Umbilical cord (tissue), 2 donors: ENCODE measurements at places on chromosomes 12 and 14.

DNA sequence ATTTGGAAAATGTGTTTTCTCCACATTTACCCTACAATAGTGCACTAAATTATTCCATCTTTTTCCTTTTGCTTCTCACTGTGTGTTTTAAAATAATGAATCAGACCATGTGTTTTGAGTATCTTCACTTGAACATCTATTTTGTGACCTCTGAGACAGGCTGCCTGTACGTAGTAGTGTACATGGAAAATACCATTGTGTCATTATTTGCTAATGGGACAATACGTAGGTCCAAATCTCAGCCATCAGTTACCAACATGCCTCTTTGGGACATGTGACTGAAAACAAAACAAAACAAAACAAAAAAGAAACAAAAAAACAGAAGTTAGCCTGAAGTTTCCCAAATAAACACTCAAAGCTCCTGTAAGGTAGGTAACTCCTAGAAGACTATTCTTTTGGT, 7.1 kb upstream of the MYF6 start:
- no peak for DNase-seq

DNA sequence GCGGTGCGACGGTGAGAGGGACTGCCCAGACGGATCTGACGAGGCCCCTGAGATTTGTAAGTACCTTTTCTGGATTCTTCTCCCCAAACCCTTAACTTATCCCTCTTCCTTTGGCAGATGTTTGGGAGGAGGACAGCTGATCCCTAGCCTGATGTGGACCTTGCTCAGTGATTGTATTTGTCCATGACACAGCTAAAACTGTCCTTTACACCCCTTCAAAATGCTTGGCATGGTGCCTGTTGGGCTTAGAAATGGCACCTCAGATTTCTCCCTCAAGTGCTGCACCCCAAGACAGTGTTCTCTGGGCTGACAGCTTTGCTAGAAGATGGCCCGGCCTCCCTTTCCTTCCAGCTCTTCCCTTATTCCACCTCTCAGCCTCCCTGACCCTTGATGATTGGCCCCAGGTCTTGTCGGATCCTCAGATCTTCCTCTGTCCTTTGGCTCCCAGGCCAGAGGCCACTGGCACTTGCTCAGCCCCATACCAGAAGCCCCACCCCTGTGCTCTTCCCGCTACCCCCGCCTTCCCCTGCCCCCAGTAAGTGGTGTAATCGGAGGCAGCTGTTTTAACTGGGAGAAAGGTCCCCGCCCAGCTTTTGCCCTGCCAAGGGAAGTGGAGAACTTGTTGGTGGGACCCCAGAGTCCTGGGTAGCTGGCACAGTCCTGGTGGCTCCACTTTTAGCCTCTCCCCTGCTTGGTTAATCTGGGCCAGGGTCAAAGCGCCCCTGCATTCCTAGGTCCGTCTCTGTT, 8.7 kb downstream of the LRP1-AS start:
- no peak for DNase-seq

GRCh38 chr12:121110211-121110940, 22.3 kb upstream of the P2RX7 start:
- peak; percentile 58 for DNase-seq

DNA sequence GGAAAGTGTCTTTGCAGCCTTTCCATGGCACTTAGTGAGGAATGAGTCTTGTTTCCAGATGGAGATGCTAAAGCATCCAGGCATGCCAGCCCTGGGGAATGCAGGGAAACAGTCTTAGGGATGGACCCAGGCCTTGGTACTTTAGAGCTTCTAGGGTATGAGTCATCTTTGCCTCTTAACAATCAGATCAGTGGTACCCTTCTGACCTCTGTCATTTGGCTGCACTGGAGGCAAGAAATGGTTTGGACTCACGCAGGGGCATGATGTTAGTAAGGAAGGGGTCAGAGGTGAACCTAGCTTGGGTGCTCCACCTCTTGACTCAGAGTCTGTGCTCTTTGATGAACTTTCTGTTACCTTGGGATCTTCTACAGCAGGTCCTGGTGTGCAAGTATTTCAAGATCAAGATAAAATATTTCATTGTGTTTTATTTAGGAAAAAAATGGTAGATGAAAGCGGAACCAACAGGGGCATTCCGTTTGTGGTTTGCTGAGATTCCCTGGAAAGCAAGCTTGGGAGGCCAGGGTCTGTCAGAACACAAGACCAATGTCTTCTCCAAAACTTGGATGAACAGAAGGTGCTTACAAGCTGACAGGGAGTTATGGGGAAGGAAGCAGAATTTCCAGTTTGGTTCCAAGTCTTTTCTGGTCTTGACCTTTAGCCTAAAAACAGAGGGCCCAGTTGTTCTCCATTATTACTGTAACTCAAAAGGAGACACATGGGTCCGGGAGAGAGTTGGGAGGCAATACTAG, 216.2 kb downstream of the ZFP36L1 start:
- peak; percentile 30 for DNase-seq

- DNase-seq, result no peak
These were observed 516.2 kb downstream of the SLC16A7 start for GRCh38 chr12:60112063-60112462.

- DNase-seq, result no peak
These were observed 42.0 kb downstream of the GLIPR1L2 start for GRCh38 chr12:75432924-75433323.

GRCh38 chr12:105928436-105928835, 210.3 kb downstream of the NUAK1 start:
- no peak for DNase-seq

GRCh38 chr14:77040059-77040740, 11.7 kb upstream of the IRF2BPL start:
- DNase-seq, result peak; percentile 100

DNA sequence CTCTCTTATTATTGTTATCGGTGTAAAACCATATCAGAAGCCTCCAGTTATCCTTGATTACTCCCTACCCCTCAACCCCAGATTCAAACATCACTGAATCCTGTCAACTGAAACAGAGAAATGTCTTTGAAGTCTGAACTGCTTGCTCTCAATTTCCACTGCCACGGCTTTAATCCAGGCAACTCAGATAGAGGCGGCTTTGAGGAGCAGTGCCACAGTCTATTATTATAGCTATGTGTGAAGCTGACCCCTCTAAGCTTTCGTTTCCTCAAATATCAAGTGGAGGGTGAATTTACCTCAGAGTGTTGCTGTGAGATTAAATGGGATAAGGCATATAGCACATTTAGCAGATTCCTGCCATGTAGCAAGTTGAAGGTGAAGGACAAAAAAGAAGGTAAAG, 49.0 kb upstream of the PDE3A start:
- DNase-seq, result peak; percentile 11

GRCh38 chr12:68595241-68595640, 15.5 kb upstream of the RAP1B start:
- no peak for DNase-seq

DNA sequence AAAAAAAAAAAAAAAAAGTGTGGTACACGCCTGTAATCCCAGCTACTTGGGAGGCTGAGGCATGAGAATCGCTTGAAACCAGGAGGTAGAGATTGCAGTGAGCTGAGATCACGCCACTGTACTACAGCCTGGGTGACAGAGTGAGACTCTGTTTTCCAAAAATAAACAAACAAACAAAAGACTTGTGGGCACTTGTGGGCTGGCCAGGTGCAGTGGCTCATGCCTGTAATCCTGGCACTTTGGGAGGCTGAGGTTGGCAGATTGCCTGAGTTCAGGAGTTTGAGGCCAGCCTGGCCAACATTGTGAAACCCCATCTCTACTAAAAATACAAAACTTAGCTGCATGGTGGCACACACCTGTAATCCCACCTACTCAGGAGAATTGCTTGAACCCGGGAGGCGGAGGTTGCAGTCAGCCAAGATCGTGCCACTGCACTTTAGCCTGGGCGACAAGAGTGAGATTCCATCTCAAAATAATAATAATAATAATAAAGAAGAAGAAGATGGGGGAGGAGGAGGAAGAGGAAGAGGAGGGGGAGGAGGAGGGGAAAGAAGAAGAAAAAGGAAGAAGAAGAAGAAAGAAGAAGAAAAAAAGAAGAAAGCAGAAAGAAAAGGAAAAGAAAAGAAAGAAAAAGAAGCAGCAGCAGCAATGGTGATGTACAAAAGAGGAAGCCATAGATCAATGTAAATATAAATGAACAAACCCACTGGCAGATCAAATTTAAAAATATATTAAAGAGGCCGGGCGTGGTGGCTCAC, 27.9 kb upstream of the CCNT1 start:
- DNase-seq, result no peak

DNA sequence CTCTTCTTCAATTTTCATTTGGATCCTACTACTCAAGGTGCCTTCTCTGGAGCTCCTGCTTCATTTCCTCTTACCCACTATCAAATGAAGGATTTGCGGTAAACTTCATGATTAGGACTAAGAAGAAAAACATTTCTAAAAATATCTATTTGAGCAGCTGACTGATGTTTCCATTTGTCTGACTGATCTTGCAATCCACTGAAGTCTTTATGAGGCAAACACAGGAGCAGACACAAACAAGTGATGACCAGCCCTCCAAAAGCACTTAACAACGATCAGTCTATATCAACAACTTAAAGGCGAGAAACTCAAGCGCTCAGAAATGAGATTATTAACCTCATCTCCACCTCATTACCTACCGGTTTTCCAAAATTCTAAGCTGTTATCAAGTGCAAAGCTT, 26.2 kb downstream of the OSBPL8 start:
- peak; percentile 29 for DNase-seq

DNA sequence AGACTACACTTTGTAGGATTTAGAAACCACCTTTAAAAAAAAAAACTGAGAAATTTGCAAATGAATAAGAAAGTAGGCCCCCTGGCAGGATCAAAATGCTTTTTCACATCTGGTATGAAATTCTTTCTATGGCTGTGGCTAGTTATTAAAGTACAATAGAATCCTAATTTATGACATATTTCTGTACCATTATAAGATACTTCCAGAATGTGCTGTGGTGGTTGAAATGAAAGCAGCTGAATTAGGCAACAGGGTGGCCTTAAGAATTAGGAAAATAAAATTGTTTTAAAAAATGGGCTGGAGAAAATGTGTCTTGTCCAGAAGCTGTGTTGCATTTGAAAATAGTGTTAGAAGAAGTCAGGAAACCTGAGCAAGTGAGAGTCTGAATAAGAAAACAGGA, 85.9 kb upstream of the PDE3A start:
- DNase-seq, result no peak

DNA sequence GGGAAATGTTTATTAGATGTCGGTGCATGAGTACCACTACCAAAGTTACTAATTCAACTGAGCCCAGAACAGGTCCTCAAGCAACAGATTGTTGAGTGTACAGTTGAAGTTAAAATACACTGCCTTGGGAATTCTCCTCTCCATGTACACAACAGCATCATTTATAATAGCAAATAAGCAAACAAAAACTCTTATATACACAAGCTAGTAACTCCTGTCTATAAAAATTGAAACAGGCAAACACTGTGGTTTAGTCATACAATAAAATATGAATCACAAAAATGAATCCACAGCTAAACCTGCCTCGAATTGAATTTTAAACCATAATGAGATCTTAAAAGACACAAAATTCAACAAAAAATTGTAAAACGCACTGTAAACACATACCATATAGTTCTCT, 681.1 kb downstream of the C12orf50 start:
- no peak for DNase-seq
